Non-pigmented ciliary epithelial cell (primary cell): ENCODE measurements at places on chromosomes 12 and 14.

DNA sequence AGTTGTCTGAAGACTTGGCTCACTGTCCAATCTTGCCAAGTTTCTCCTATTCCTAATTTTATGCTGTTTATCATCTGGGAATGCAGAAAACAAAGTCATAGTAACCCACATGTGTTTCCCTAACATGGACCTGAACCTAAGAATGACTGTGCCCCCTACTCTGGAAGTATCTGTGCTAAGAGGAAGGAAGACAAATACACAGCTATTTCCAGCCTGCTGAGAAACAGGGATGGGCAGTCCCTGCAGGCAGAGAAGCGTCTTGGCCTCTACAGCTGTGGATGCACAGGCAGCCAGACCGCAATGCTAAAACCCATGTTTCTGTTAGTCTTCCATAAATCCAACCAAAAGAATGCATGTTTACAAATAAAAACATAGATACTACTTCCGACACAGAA, 56.2 kb downstream of the DUSP16 start:
- no peak for DNase-seq

- DNase-seq, result peak; percentile 19
These were observed 6.8 kb upstream of the HNF1A start for GRCh38 chr12:120971299-120972180.

GRCh38 chr12:82008251-82008650, 249.1 kb upstream of the PPFIA2 start:
- no peak for DNase-seq

DNA sequence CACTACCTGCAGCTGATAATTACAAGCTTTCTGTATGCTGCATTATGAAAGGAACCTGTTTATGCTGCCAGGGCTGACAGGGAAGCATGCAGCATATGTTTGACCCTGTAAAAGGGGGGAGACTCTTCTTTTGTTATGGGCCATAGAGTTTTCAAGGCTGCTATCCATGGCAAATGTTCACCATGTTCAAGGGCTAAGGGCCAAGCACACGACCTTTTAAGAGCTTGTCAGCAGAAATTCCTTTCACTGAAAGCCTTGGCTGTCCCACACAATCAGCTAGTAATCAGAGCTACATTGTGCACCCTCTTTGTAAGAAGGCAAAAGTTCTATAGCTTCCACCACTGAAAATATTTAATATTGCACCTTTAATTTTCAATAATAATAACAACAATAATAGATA, 74.2 kb upstream of the MBIP start:
- DNase-seq, result no peak

GRCh38 chr14:74616507-74616906, 4.5 kb upstream of the LTBP2 start:
- DNase-seq, result no peak

- no peak for DNase-seq
These were observed 50.7 kb downstream of the A2M start for GRCh38 chr12:9064815-9065606.

GRCh38 chr14:88904864-88905263, 80.4 kb downstream of the TTC8 start:
- peak; percentile 78 for DNase-seq

DNA sequence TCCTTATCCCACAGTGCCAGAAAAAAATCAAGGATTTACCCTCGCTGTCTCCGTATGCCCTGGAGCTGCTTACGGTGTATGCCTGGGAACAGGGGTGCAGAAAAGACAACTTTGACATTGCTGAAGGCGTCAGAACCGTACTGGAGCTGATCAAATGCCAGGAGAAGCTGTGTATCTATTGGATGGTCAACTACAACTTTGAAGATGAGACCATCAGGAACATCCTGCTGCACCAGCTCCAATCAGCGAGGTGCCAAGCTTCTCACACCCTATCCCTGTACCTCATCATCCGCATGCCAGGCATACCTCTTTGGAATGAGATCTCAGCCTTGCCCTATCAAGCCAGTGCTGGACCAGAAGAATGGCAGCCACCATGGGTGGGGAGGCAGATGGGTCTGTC, 19.2 kb downstream of the OAS2 start:
- no peak for DNase-seq

DNA sequence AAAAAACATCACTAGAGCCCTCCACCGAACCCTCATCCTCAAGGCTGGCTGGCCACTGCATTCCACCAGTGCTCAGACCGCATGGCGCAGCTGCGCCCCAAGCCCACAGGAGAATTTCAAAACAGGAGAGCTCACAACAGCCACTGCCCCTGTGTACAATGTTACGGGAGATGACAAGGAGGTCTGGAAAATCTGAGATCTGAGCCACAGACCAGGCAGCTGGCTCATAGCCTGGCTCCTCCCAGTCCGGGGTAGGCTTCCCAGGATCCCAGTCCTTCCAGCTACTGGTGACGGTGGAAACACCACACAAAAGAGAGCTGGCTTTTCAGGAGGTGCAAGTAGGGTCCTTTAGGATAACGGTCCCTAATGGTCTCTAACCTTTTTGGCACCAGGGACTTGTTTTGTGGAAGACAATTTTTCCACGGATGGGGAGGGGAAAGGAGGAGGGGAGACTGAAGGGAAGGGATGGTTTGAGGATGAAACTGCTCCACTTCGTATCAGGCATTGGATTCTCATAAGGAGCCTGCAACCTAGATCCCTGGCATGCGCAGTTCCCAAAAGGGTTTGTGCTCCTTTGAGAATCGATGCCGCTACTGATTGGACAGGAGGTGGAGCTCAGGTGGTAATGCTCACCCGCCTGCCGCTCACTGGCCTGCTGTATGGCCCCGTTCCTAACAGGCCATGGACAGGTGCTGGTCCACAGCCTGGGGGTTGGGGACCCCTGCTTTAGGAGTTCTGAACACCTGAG, 23.0 kb upstream of the NRDE2 start:
- DNase-seq, result no peak

- DNase-seq, result no peak
These were observed 117.1 kb downstream of the PRKCH start for GRCh38 chr14:61438497-61438859.

DNA sequence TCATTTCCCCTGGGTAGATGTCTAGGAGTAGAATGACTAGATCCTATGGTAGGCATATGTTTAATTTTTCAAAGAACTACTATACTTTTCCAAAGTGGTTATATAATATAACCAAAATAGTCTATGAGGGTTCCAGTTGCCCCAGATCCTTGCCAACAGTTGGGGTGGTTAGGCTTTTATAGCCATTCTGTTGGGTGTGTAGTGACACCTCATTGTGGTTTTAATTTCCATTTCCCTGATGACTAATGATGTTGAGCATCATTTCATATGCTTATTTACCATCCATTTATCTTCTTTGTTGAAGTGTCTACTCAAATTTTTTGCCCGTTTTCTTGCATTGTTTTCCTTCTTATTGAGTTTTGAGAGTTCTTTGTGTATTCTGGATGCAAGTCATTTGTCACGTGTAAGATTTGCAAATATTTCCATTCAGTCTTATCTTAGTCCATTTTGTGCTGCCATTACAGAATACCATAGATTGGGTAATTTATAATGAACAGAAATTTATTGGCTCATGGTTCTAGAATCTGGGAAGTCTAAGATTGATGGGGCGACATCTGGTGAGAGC, 4.7 kb downstream of the SYNE2 start:
- no peak for DNase-seq

GRCh38 chr14:79665556-79665955, 545.7 kb downstream of the DIO2 start:
- no peak for DNase-seq

DNA sequence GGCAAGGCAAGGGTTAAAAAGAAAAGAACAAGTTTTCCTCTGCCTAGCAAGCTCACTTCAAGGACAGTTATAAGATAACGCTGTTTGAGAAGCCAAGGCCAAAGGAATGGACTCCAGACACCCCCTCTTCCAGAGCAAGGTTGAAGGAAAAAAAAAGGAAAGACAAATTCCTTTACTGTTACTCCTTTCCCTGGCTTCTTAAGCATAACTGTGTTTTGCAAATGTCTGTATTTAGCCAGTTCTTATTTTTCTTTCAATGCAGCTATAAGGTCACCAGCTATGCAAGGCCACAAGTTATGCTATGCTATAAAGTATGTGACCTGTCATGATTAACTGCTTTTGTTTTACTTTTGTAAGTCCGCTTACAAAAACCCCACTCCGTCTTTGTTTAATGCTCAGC, 26.6 kb downstream of the ZNF410 start:
- peak; percentile 57 for DNase-seq

DNA sequence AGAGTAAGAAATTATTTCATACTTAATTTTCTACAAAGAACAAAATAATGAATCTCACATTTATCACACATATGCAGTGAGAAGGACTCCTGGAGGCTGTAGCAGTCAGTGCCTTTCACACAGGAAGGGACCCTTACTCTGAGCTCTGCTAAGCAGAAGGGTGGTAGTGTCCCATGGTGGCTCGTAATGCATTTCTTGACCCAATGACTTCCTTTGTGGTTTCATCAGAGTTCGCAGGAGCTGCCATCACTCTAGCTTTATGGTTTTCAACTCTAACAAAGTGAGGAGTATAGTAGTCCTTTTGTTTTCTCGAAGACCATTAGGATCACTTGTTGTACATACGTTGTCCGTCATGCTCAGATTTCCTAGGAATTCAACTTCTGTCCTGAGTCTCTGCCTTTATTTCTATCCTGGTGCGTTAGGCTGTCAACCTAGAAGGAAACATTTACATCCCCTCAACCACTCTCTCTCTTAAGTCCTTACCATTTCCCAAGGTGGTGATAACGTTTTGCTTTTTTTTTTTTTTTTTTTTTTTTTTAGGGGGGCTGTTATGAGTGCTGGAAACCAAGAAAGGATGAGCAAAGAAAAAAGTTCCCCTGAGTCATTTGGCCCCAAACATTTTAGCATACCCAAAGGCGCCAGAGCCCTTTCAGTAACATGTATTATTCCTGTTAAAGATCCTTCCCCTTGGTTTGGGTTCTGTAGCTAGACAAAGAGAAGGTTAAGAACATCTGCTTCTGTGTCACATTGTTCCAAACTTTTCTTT, 37.2 kb downstream of the GABARAPL1 start:
- no peak for DNase-seq

DNA sequence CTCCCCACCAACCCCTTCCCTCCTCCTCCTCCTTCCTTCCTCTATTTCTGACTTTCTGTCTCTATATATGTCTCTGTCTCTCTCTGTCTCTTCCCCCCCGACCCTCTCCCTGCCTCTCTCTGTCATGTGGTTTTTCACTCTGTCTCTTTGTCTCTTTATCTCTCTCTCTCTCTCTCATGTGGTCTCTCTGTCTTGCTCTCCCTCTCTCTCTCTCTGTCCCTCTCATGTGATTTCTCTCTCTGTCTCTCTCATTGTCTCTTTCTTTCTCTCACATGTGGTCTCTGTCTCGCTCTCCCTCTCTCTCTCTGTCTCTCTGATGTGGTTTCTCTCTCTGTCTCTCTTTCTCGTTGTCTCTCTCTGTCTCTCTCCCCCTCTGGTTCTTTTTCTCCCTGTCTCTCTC, 59.3 kb downstream of the PHETA1 start:
- DNase-seq, result no peak

DNA sequence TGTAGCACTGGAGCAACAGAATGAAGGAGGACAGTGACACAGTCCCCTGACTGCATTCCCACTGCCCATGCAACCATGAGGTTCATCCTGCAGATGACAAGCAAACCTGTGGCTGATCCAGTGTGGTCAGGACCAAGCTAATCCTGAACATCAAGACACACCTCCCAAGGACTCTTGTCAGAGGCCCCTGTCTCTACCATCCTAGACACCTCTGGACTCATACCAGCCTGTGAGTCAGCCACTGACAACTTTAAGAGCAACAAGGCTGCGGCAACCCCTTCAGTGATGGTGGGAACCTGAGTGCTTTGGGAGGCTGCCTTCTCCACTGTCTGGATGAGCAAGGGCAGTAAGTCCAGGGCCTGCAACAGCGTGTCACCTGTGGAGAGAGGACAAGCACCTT, 24.6 kb downstream of the GCN1 start:
- DNase-seq, result no peak

DNA sequence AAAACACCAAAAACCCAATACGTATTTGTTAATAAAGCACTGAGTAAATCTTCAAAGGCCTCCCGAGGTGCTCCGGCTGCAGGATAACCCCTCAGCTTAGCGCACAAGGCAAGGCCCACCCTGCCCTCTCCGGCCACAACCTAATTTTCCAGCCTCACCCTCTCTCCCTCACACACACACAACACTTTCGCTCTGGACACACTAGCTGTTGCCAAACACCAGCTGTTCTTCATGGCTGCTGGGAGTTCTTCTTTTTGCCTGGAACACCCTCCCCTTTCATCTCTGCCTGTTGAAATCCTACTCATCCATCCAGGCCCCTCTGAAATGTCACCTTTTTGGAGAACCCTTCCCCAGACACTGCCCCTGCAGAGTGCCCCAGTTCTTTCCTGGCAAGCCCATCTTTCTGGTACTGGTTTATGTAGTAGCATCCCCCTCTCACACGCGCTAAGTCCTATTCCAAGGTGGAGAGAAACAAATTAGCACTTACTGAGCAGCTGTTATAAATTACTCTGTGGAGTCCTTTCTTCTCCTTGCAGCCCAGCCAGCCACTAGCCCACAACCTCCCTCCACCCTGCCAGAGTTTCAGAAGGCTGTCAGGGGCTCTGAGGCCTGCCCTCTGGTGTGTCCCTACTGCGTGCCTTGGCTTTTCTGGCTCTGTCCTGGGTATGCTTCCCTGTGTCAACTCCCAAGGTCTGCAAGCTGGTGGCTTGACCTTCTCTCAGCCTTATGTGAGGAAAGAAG, 805 bp upstream of the CRACR2A start:
- no peak for DNase-seq

DNA sequence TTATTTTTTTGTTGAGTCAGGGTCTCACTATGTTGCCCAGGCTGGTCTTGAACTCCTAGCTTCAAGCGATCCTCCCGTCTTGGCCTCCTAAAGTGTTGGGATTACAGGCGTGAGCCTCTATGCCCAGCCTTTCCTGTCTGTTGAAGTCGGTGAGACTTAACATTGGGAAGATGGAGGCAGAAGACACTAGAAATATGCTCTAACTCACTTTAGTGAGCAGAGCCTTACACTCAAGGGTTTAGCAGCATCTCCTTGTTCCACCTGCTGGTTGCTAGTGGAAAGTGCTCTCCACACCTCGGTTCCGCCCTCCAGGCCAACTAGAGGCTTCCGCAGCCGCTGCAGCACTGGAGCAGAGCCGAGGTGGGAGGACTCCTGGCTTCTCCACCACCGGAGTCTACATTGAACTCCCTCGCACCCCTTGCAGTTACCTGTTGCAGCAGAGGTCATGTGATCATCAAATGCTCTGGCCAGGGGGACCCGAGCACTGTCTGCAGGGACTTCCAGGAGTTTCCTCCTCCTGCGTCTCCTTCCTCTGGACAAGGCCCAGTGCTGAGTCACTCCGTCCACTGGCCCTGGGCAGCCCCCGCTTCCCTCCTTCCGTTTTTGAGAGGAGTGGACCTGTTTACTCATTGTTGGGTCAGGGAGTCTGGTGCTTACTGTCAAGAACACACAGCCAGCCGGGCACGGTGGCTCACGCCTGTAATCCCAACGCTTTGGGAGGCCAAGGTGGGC, 9.4 kb upstream of the HVCN1 start:
- DNase-seq, result peak; percentile 52

DNA sequence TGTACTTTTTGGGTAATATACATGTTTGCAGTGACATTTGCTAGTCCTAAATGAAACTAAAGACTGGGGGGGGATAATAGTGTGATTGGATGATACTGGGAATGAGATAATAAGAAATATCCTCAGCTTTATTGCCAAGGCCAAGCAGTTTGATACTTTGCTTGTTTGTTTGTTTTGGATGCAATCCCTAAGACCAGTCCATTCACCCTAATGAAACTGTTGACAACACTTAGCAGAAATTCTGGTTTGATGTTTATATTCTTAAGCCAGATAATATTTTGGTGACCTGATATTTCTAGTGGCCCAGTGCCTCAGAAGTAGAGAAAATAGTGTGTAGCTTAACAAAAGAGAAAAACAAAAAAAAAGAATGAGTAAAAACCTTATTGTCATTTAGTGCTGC, 1.8 kb downstream of the PHC1 start:
- no peak for DNase-seq
